Hematopoietic multipotent progenitor cell treated with erythropoietin and hydrocortisone succinate and interleukin-3 and kit ligand, for 6 days (in vitro differentiated cells): ENCODE measurements at places on chromosomes 4 and X.

GRCh38 chr4:141309874-141310273 is 89.2 kb downstream of the ZNF330 start:
- no peak for DNase-seq

GRCh38 chr4:62256479-62256878 is 1056.4 kb downstream of the ADGRL3 start:
- no peak for DNase-seq

- DNase-seq = no peak
Observed at GRCh38 chrX:131977619-131978018, 45.5 kb upstream of the STK26 start.

DNA sequence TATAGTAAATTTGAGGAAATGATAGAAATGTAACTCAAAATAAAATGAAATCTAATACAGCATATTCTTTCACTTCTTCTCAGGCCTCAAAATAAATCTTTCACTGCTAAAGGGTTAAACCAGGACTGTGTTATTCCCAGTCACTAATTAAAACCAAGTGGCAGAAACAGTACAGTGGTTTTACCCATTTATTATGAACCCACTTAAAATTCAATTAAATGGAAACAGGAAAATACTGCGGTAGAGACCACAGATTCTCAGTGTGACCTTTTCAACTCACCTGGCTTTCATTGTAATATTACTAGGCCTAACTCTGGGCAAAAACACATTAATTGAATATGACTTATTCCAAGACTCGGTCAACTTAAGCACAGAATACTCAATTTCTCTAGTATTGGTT is 176.5 kb upstream of the DKK2 start:
- DNase-seq = no peak

DNA sequence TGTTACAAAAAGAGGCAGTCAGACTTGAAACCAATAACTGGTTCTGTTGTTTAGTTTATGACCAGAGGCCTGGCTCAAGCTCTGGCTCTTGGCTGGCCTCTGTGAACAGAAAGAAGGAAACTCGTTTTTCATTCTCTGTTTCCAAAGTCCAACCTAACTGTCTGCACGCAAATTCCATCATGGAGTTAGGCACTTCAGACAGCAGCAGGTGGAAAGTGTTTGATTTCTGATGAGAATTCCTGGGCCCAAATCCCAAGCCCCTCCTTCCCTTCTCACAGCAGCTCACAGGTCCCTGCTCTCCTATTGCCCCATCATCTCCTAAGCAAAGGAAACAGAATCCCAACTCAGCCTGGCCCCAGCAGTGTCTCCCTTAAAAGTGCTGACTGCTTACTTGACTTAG is 42.8 kb upstream of the FGF16 start:
- DNase-seq = no peak

- no peak for DNase-seq
Observed at GRCh38 chr4:56906489-56907393, 959 bp upstream of the REST start.

DNA sequence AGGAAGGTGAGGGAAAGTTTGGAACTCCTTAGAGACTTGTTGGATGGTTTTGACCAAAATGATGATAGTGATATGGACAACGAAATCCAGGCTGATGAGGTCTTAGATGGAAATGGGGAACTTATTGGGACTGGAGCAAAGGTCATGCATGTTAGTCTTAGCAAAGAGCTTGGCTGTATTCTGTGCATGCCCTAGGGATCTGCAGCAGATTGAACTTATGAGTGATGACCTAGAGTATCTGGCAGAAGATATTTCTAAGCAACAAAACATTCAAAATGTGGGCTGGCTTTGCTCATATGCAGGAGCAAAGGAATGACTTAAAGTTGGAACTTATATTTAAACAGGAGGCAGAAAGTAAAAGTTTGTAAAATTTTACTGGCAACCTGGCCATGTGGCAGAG is 489.3 kb upstream of the DIPK2B start:
- no peak for DNase-seq

DNA sequence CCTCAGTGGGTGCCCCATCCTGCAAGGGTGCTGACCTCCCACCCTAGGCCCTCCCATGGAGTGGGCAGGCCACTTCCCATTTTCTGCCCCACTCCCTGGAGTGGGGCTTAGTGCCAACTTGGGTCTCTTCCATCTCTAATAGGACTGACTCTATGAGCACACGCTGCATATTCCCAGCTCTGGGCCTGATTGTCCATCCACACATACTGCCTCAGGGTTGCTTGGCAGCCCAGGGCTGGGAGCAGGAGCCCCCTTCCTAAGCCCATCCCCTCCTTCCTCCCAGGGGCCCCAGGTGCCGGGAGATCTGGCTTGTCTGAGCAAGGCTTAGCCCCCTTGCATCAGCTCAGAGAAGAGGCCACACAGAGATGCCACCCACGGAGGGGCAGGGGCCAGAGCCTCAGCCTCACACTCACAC is 55.1 kb downstream of the PJA1 start:
- no peak for DNase-seq

DNA sequence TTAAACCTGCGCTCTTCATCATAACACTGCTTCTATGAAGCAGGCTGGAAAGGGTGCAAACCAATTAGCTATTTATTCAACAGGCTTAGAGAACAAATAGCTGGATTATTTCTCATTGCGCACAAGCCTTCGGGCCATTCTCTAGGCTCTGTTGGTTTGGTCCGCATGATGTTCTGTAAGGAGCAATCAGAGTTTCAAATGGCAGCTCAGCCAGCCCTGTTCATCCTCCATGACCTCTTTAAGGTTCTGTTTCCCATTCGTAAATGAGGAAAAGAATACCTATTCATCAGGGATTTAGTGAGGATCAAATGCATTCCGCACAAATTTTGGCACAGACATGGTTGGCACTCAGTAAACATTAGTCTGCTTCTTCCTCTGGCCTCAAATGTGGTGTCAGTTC is 15.5 kb upstream of the GPM6A start:
- DNase-seq = no peak

DNA sequence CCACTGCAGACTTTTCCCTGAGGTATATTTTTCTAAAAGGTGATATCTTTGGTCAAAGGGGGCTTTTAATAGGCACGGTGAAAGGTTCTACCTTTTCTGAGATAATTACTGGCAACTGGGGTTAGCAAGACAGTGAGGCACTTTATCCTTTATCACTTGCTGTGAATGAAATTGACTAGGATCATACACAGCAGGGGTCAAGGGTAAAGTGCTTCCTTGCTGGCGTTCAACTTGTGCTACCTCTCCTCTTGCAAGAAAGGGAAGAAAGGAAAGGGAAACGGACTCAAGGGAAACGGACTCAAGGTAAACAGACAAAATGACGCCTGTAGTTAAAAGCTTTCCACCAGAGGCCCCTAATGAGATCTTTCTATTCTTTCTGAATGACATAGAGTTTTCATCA is 78.6 kb upstream of the RAPGEF2 start:
- DNase-seq = no peak

DNA sequence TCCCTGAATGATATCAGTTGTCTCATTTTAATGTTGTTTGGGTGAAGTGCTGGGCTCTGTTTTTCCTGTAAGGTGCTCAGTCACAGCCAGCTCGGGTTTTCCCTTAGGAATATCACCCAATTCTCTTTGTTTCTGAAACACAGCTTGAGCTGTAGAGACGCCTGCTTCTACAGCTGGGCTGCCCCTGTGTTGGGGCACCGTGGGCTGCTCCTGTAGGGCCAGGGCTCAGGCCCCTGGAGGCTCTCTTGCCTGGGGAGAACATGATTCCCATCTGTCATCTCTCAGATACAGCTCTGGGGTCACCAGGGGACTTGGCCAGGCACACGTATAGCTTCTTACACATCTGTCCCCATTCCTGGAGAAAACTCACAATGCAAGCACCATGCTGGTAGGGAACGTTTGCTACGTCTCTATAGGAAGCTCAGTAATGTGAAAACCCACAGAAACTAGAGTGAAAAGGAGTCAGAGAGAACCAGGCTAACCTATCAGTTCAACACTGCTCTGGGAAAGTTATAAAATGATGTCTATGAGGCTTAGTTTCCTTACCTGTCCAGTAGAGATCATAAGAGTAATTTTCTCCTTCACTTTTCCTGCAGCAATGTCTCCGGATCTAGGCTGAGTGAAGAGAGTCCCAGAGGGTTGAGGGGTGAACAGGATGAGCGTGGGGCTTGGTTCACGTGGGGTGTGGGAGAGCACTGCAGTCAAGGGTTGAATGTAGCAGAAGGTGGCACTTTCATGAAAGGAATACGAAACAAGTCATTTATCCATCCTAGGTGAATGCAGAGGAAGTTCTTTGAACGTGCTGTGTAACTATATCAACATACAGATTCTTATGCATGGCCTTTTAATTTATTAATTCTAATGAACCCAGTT is 14.5 kb downstream of the FHDC1 start:
- no peak for DNase-seq

DNA sequence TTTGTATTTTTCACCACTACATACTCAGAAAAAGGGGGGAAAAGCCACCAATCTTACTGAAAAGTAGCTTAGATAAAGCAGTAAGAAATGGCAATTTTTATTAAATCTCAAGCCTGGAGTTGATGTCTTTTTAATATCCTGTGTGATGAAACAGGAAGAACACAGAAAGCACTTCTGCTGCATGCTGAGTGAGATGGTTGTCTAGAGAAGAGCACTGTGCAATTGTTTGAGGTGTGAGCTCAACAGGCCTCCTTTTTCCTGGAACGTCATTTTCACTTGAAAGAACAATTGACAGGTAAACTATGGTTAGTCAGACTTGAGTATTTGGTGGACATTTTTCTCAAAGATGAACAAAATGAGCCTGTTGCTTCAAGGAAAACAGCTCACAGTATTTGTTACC is 73.9 kb downstream of the RTL5 start:
- peak; percentile 14 for DNase-seq

GRCh38 chr4:137363496-137363895 is 168.8 kb downstream of the PCDH18 start:
- no peak for DNase-seq

GRCh38 chr4:5050520-5051277 is 581 bp upstream of the STK32B start:
- peak; percentile 91 for DNase-seq

- DNase-seq = no peak
Observed at GRCh38 chr4:7034262-7035081, 8.7 kb upstream of the TADA2B start.

GRCh38 chr4:47017081-47017480 is 14.3 kb upstream of the GABRB1 start:
- no peak for DNase-seq

DNA sequence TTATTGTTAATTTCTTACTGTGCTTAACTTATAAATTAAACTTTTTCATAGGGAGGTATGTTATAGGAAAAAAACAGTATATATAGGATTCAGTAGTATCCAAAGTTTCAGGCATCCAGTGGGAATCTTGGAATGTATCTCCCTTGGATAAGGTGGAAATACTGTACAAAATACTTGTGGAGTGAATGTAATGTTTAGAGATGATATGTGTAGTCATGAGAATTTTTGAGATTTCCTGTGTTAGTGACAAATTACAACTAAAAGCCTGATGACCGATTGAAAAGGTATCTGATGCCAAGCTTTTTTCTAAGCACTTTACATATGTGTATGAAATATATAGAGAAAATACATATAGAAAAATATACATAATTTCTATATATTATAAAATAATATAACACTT is 69.2 kb downstream of the STK32B start:
- DNase-seq = no peak

DNA sequence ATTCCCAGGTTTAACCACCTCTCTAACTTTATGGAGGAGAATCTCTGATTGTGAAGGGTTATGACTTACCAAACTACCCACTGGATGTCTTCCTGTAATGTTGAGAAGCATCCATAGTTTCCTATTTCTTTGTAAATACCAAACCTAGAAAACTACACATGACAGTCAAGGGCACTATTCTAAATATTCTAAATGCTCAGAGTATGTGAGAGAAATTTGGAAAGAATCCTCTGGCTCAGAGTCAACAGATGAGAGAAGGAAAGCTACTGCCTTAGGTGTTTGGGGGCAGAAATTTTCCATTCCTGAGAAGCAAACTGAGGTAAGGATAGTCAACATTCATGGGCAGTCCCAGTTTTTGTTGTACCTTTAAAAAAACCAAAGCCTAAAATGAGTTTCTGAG is 155.8 kb downstream of the KCNIP4 start:
- no peak for DNase-seq
